Left cardiac atrium (tissue), 4 donors: ENCODE measurements at places on chromosomes 3 and 15.

DNA sequence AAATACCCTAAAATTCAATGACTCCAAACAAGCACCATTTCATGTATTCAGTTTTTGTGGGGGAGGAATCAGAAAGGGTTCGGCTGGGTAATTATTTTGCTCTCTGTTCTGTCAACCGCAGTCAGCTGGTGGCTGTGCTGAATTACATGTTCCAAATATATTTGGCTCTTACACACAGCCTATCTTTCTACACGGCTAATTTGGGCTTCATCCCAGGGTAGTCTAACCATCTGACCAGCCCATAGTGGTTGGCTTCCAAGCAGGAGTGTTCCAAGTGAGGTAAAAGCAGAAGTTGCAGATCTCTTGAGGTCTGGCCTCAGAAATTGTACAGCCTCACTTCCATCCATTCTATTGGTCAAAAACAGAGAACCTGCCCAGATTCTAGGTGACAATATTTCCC, 760.8 kb upstream of the SEMA6D start:
- no peak for DNase-seq

DNA sequence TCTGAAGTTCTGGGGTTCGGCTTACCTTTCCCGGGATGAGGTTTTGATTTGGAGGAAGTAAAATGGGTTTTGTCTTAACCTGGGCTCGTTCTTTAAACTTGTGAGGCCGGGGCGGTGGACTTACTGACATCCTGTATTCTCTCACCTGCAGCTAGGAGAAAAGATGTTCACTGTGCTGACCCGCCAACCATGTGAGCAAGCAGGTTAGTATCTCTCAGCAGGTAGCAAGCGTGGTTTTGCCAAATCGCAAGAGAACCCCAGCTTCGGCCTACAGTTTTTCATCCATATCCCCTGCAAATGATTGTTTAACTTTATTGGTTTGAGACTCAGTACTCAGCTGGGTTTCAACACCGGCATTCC, 891 bp downstream of the ENTPD3 start:
- no peak for DNase-seq

DNA sequence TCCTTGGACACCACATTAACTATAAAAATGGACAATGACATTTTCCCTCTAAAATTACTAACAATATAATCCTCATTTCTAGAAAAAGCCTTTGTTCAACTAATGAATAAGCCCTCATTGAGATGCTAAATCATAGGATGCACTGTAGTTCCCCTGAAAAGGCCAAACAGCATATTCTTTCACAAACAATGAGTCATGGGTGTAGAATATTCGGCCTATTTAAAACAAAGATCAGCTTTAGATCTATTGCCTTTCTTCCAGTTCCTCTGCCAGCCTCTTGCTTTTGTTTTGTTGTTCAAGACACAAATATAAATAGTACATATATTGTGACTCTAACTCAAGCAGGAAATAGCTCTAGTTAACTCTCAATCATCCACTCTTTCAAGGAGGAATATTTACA, 82.5 kb downstream of the ADAM10 start:
- no peak for DNase-seq

DNA sequence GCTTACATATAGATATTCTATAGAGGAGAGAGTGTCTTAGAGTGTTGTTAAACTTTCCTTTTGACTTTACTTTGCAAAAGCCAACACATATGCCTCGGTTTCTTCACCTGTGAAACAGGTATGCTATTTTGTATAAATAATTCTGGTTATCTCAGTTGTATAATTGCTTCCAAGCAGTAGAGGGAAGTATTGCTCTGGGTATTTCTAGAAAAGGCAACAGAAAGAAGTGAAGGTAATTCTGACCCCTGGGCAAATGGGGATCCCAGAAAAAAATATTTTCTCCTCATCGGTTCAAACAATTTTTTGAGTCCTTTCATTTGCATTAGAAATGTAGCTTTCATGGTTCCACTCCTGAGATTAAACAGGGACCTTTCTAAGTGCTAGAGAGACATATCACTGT, 216.5 kb upstream of the SEMA6D start:
- no peak for DNase-seq

DNA sequence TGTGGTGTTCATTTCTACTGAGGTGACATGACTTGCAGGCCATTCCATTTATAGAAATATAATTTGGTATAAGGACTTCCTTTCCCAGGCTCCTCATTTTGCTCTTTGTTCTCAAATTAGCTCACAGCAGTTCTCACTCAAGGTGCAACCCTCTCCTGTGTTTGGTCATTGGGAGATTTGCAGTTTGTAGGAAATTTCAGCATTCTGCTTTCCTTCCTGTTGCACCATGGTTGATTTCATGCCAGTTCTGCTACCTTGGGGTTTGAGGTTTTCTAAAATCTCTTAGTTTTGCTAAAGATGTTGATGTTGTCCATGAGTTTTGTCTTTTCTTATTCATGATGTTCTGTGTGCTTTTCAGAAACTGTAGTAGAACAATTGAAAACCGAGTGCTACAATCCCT, 65.7 kb upstream of the PROK2 start:
- no peak for DNase-seq

- peak; percentile 93 for DNase-seq
These were observed 4.2 kb downstream of the SLC51B start for GRCh38 chr15:65049418-65049840.

GRCh38 chr3:152123457-152123856, 145.3 kb upstream of the MBNL1 start:
- no peak for DNase-seq

- DNase-seq: no peak
These were observed 40.2 kb upstream of the DLG1 start for GRCh38 chr3:197338586-197338985.

DNA sequence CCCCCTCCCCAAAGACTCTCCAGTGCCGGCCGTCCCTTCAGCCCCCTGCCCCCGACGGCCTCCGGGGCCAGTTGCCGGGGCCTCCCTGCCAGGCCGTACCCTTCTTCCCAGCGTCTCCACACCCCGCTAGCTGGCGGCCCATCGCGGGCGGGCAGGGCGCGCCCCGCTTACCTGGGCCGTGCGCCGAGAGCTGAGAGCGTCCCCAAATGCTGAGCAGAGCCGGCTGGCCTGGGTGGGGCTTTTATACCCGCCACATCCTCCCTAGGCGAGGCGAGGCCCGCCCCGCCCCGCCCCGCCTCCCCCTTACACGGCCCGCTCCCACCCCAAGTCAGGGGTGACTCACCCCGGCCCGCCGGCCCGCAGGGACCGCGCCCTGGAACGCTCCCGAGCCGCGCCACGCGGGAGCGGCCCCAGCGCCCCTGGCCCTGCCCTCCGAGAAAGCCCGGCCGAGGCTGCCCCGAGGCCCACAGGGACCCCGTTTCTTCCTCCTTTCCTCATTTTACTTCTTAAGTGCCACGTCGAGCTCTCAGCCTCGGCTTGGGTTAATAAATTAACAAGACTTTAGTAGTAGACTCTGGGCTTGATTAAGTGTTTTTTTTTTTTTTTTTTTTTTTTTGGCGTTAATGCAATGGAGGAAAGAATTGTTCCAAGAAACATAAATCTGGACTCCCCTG, at the start of gene ANXA2:
Gene ANXA2 (minus strand): TSS at position 215 of the 674 bp plus-strand sequence. CDS start 11,911 bp downstream, outside the sequence.
- DNase-seq: peak; percentile 90
